ENCODE measurements at places on chromosomes 7 and 10.

DNA sequence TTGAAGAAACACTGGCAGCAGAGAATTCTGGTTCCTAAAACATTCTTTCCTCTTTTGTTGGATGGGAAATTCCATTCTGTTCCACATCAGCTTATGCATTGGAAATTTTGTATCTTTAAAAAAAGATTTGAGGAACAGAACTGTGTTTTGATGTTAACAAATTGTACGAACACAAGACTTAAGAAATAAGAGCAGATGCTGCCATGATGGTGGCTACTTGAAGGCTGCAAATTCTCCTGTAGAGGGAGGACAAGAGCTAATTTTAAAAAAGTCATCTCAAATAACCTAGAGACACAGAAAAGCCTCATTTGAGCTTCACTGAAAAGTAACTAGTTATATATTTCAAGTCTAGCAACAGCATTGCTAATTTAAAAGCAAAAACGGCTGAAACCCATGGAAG lies 29.8 kb downstream of the NDUFB2 start:
- DNase-seq, result peak; percentile 73

DNA sequence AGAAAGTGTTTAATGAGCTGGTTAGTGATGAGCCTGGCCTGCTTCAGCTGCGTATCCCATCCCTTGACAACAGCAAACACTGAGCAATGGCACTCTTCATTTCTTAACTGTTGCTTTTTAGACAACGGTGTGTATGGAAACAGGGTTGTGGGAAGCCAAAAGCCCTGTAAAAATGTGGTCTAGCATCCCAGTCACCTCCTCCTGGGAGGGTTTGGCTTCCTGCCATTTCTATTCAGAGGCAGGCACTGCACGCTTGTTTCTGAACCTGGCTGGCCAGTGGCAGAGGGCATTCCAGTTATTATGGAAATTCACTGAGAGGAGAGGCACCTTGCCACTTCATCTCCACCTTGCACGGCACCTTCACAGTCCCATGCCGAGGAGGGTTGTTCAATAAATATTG lies 123.0 kb upstream of the ADARB2 start:
- DNase-seq, result no peak

DNA sequence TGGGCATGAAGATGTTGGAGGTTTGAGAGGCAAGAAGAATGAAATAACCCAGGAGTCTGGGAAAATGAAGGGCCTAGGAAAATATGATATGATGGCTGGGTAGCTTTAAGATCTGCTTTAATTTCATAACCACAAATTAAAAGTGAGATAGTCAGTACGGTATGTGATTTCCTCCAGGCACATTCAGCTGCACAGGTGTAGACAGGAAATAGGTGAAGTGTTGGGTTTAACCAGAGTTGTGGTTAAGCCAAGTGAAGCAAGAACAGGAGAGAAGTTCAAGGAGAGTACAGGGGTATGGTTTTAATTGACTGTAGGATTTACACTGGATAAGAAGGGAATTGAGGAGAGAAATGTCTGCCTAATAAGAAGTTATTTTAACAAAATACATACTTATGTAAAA lies 2.6 kb downstream of the PNLIPRP3 start:
- DNase-seq, result no peak

- DNase-seq, result no peak
These were observed 270.3 kb upstream of the SORCS1 start for GRCh38 chr10:107434854-107435253.

- no peak for DNase-seq
These were observed 55.0 kb downstream of the CDH23 start for GRCh38 chr10:71451754-71452153.

DNA sequence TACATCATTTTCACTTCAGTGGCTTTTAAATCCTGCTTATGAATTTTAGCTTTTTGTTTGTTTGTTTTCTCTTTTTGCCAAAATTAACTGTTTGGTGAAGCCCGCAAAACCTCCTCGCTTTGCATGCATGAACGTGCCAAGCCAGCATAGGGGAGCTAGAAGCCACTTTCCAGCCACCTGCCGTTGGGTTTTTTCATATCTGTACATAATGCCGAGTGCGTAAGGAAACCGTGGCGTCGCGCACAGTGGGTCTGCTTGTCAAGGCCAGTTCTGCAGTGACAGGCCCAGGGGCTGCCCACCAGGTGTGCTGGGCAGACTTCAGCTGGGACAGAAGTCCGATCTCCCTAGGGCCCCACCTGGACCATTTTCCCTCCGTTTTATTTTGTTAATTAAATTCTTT lies 41.1 kb downstream of the WIPI2 start:
- no peak for DNase-seq

DNA sequence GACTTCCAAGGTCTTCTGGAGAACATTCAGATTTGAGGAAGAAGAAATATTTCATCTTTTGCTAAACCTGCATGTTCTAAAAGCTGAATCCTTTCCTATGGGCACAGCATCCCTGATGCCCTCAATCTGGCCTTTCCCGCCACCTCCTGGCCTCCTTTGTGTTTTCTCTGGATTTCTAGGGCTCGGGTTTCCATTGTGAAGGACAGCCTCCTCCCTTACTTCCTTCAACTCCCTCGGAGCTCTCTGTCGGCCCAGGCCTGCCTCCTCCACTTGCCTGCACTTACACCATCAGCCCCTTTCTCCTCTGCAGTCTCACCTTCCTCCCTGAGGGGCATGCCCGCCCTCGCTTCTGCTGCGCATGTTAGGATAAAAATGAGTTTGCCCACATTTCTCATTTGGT lies 75.4 kb downstream of the WIPF3 start:
- DNase-seq, result no peak

DNA sequence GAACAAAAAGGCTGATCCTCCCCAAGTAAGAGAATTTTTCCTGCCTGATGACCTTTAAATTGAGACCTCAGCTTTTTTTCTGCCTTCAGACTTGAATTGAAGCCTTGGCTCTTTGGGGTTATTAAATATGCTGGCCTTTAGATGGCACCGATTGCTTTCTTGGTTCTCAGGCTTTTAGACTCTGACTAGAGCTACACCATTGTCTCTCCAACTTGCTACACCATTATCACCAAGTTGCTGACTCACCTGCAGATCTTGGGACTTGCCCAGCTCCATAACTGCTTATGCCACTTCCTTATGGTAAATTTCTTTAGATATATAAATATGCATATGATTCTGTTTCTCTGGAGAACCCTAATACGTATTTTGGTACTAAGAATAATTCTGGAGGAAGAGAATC lies 3.1 kb upstream of the ABCA13 start:
- peak; percentile 79 for DNase-seq

DNA sequence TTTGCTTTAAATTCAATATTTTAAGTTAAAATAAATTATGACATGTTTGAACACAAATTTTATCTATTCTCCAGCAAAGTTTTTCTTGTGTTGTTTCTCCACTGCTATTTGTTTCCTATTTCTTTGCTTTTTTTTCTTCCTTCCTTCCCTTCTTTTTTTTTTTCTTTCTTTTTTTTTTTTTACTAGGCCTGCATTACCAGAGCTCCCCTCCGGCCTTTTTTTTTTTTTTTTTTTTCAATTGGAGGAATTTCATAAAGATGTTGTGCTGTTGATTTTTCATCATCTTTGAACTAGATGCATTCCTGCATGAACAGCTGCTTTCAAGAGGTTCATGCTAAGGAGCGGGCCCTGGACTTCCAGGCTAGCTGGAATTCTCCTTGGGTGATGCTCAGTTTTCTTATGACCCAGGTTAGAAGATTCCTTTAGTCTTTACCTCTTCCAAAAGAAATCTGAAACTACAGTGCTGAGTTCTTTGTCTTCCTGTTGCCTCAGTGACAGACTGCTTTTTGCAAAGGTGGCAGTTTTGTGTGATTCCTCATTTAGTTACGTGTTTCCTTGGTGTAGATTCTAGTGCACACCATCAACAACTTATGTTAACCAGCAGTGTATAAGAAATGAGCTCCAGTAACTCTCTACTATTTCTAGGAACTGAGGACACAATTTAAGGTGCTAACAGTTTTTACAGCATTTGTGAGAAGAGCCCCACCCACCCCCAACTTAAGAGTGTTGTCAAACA lies 4.8 kb upstream of the CAMK1D start:
- DNase-seq, result no peak

GRCh38 chr10:95384011-95384704 lies 93.4 kb upstream of the PDLIM1 start:
- DNase-seq, result no peak

GRCh38 chr7:33157311-33157710 lies 27.9 kb downstream of the BBS9 start:
- DNase-seq, result peak; percentile 76

GRCh38 chr10:85600026-85600743 lies 766.4 kb downstream of the GRID1 start:
- DNase-seq, result no peak

GRCh38 chr10:11689945-11690736 lies 52.0 kb upstream of the ECHDC3 start:
- no peak for DNase-seq
